Fibroblast of upper back skin (primary cell): ENCODE measurements at places on chromosomes 2 and 18.
A peak's percentile ranks its signal among the peaks of the same experiment; 100 is the strongest.

GRCh38 chr18:5961828-5962150 is 66.5 kb upstream of the TMEM200C start:
- DNase-seq = no peak

GRCh38 chr2:70513738-70514137 is 39.9 kb downstream of the TGFA start:
- DNase-seq = no peak

DNA sequence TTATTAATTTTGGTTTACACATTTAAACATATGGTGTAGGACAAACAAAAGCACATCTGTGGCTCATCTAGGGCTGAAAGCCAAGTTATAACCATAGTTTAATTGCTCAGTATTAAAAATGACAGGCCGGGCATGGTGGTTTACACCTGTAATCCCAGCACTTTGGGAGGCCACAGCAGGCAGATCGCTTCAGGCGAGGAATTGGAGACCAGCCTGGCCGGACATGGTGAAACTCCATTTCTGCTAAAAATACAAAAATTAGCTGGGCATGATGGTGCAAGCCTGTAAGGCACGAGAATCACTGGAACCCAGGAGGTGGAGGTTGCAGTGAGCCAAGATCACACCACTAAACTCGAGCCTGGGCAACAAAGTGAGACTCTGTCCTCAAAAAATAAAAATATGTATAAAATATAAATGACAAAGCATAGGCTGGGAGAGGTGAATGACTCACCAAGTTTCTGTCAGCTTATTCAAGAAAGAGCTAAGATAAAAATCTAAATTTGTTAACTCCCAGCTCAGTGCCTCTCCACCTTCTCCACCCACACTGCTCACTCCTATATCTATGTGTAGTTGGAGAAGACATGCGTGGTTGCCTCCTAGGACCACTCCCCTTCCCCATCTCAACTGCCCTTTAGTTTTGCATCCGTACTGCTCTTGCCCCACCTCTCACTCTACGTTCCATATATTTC is 79.2 kb upstream of the PID1 start:
- no peak for DNase-seq

DNA sequence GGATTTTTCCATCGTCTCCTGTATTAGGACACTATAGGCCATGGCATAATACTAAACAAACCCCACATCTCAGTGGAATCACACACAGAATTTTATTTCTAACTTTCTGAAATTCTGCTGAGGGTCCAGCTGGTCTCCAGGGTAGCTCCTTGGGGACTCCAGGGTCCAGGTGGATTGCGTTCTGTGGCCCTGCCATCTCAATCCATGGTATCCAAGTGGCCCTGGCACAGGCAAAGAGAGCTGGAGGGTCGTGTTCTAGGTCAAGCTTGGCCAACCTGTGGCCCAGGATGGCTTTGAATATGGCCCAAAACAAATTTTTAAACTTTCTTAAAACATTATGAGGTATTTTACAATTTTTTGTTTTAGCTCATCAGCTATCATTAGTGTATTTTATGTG is 134.6 kb downstream of the CTIF start:
- no peak for DNase-seq

GRCh38 chr18:76314015-76314414 is 181.0 kb downstream of the ZNF516 start:
- DNase-seq = no peak

DNA sequence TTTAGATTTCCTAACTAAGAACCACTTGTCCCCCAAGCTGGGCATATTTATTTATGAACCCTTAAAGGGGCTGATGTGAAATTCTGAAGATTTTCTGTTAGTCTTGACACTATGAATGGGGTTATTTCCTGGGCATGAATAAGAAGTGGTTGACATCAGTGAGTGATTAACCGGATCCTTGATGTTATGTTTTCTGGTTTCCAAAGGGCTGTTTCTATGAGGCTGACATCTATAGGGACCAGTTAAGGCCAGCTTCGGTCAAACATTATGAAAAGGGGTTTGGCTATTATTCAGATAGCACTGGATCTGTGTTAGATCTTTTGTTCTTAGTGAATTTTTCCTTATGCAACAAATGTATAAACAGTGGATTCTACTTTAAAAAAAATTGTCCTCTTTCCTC is 443.7 kb upstream of the SPRED2 start:
- DNase-seq = no peak

DNA sequence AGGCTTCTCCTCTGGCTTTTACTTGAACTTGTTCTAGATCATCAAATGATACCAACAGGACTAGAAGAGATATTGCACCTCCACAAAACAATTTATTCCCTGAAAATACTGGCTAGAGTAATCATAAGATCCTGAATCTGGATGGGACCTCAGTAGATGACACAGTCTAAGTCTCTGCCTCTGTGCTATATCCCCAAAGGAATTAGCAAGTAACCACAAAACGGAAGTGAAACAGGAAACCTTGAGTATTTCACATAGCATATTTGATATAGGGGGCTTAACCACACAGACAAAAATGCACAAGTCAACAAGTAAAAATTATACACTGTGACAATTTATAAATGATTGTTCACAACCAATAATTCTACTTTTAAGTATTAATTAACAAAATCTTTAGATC is 456.9 kb upstream of the TNP1 start:
- DNase-seq = peak; percentile 84

DNA sequence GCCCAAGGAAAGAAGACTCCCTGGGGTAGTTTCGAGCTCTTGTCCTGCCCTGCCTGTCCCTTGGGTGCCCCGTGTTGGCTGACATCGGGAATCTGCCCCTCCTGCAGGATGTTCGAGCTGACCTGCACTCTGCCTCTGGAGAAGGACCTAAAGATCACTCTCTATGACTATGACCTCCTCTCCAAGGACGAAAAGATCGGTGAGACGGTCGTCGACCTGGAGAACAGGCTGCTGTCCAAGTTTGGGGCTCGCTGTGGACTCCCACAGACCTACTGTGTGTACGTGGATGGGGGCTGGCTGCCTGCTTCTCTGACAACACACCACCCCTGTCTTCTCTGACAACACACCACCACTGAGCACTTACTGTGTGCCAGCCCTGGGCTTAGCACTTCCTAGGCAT is 210.8 kb downstream of the DYSF start:
- DNase-seq = no peak

- no peak for DNase-seq
These were observed 22.6 kb upstream of the AGAP1 start for GRCh38 chr2:235471186-235471747.

DNA sequence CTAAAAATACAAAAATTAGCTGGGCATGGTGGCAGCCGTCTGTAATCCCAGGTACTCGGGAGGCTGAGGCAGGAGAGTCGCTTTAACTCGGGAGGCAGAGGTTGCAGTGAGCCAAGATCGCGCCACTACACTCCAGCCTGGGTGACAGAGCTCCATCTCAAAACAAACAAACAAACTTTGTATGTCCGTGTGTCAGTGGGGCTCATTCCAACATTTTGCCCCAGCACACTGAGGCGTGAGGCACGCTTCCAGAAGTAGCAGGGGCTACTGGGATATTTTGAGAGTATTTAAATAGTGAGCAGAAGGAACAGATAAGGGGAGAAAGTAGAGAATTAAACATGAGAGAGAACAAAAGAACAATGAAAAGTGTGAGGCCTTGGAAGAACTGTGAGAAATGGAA is 83.3 kb upstream of the TANK start:
- no peak for DNase-seq
